ENCODE measurements at places on chromosomes 16 and 17.

DNA sequence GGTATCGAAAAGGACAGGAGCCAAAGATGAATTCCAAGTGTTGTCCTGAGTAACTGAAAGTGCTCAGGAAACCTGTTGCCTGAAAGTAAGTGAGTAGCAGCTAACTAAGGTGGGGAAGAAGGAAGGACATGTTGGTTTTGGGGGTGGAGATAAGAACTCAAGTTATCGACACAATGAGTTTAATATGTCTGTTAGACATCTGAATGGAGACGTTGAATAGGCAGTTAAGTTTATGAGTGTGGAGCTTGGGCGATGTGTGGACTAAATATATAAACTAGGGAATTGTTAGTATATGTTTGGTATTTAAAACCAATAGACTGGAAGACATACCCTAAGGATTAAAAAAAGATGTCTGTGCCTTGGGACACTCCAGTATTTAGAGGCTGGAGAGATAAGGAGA, 82.7 kb upstream of the ASIC2 start:
- DNase-seq: no peak

- DNase-seq: no peak
Measured at GRCh38 chr17:58083491-58084316, 485 bp downstream of the DYNLL2 start.

DNA sequence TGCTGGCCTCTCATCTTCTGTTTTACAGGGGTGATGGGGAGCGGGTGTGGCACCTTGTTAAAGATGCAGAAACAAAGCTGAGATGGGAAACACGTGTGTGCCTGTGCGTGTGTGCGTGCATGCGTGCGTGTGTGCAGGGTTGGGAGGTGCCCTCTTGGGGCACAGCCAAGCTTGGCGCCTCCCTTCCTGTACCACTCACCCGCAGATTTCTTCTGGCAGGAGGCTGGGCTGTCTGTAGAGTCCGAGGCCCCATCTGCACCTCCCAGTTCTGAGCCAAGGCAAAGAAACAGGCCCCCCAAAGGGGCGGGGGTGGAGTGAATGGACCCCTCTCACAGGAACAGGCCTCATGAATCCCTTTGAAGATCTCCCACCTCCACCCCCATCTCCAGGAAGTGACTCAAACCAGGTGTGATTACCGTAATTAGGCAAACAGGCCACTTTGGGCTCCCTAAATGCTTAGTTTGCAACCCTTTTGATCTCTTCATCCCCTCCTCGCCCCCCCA, 20.9 kb downstream of the TNS4 start:
- peak; percentile 40 for DNase-seq

- no peak for DNase-seq
Measured at GRCh38 chr17:8794636-8795035, 4.5 kb downstream of the MFSD6L start.

- DNase-seq: peak; percentile 55
Measured at GRCh38 chr17:28372203-28372944, 880 bp downstream of the SARM1 start.

GRCh38 chr16:84722068-84722467, 22.3 kb downstream of the USP10 start:
- no peak for DNase-seq

DNA sequence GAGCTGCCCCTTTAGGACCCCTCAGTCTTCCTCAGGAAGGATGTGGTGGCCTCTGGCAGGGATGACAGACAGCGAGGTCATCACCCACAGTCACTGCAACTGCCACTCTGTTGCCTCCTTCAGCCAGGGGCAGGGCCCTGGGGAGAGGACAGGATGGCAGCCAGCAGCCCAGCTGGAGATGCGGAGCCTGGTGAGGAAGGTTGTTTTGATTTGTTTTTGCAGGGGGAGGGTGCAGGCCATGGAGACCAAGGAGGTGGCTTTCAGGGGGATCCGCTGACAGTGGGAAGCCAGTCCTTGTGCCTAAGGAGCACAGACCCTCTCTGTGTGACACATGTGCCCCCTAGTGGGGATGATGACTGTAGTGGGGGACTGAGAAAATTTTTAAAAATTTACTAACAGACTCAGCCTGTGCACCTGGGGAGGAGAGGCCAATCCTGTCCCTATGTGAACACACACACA, 7.4 kb downstream of the PRCD start:
- peak; percentile 83 for DNase-seq

DNA sequence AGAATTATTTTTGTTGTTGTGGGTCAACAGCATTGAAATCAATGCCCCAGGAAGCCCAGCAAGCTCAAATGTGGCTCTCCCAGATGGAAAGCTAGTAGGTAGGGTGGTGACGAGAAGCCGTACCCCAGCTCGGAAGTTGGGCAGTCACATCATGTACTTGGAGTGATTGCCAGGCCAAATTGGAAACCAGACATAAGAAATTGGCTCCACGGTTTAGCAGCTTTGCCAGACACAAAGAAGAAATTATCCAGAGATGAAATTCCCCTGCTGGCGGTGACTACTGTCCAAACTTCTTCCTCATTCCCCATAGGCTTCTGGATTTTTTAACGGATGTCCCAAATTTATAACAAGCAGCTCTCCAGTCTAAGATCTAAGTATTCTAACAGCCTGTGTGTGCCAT, 95.9 kb downstream of the OR1D5 start:
- DNase-seq: no peak
